ENCODE measurements at places on chromosomes 6 and 20.
A peak's percentile ranks its signal among the peaks of the same experiment; 100 is the strongest.

- peak; percentile 48 for DNase-seq
Observed at GRCh38 chr20:43755851-43756250, 29.0 kb upstream of the GTSF1L start.

- DNase-seq: no peak
Observed at GRCh38 chr20:61135968-61136367, 116.1 kb upstream of the CDH4 start.

DNA sequence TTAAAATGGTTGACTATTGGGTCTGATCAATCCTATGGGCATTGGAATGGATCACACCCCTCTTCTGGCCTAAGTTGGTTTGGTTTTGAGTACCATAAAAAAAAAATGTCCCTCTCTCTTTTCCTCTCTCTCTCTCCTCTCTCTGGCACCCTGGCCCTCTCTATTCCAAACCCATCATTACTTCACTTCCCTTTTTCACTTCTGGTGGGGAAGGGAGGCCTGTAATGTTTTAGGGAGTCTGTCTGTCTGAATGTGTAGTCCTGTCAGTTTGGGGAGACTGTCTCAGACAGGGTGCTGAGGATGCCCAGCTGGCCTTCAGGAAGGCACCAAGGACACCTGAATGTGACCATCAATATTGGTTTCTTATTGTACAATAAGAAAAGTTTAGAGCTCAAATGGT, 165.8 kb downstream of the CD24 start:
- DNase-seq: no peak

DNA sequence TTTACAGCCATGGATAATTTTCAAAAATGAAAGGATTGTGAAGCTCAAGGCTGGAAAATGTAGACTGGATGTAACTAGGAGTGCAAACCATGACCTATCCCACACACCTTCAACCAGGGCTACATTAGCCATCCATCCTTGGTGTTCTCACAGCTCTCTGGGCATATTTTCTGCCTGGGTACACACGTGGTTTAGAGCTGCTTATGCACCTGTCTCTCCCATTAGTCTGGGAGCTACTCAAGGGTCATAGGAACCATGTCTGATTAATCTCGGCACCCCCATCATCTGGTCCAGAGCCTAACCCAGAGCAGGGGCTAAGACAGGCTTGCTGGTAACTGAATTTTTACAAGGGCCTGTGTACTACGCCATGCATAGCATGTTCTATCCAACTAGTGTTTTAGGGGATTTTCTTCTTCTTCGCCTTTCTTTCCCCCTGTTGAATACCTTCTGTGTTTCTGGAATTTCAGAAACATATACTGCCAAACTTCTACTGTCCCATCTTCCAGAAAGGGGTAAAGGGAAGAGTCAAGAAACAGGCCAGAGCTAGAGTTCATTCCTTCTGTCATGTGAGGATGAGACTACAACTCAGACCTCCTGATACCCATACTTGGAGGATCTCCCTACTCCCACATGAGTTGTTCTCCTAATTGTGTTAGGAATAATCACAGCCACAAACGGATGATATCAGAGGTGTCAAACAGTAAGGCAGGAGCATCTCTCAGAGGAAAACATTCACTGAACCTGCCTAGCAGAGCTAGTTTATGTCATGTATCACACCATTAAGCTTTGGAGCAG, 25.4 kb upstream of the FAM83C start:
- no peak for DNase-seq

DNA sequence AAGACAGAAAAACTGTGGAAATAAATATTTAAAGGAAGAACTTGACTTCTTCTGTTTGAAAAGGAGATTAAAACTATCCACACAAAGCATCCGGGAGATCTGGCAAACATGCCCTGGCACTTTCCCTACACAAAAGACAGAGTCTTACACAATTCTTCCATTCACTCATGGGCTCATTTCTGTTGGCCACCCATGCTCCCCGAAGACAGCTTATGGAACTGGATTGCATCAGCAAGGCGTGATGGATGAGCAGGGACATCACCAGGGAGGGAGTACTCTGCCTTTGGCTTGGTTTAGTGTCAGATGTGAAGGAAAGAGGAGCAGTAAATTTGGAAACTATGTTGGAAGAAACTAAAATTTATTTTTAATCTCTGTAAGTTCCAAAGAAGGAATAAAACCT, 379.3 kb downstream of the CD109 start:
- DNase-seq: no peak

DNA sequence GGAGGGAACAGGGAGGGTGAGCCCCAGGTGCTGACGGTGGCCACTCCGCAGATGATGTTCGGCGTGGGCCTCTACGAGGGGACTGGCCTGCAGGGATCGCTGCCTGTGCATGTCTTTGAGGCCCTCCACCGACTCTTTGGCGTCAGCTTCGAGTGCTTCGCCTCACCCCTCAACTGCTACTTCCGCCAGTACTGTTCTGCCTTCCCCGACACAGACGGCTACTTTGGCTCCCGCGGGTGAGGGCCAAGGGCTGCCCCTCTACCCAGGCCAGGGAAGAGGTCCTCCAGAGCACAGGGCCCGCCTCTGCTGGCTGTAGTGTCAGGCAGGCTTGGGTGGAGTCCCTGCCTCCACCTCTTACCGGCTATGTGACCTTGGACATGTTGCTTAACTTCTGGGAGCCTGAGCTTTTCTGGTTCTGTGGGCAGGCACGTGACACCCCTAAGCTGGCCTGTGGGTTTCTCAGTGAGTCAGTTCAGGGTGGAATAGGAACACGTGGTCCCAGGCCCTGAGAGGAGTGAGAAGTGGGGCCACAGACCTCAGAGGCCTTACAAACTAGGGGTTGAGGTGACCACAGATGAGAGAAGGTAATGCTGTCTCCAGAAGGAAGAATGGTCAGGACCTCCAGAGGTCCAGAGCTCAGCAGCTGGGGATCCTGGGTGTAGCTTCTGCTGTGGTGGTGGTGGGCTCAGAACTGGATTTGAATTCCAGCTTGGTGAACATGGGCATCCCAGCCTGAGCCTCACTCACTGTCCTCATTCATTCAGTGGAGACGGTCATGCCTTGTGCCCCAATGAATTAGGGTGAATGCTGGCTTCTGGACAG, 11.9 kb downstream of the PCIF1 start:
- DNase-seq: no peak

- DNase-seq: no peak
Observed at GRCh38 chr6:118860880-118861279, 33.1 kb upstream of the ASF1A start.

GRCh38 chr20:9705722-9706476, 133.0 kb downstream of the PAK5 start:
- no peak for DNase-seq

GRCh38 chr6:43698584-43699349, 11.2 kb upstream of the MRPS18A start:
- DNase-seq: no peak

- no peak for DNase-seq
Observed at GRCh38 chr20:57001126-57001767, 265.2 kb downstream of the BMP7 start.

GRCh38 chr6:9801249-9801754, 613.6 kb downstream of the TFAP2A start:
- DNase-seq: no peak

DNA sequence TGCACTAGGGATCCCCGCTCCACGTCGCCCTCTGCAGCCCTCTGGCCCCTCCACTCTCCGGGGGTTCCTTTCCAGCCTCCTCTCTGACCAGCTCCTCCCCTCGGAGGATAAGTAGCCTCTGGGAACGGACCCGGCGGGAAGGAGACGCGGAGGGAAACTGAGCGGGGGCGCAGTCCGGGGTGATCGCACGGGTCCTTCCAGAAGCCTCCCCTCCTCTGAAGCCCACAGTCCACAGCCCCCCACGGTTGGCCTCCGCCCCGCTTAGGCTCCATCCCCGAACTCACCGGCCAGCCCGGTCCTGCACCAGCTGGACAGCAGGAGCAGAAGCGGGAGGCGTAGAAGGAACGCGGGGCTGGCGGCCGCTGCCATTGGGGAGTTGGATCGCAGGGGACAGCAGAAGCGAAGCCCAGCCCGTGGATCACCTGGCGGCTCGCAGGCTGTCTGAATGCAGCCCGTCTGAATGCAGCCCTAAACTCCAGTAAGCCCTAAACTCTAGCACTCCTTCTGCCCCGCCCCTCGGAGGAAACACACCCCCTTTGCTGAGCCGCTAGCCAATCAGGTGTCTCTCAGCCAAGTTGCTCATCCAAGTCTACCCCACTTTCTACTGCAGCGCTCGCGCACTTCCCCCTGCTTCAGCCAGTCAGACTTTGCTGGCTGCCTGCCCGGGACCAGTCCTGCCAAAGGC, at the start of gene RAET1G:
TSS of gene RAET1G (minus strand) at position 480 of the 685 bp plus-strand sequence. CDS start at position 369, 111 bp downstream.
- DNase-seq: peak; percentile 95

- peak; percentile 86 for DNase-seq
Observed at GRCh38 chr20:61437280-61438206, 185.5 kb downstream of the CDH4 start.

DNA sequence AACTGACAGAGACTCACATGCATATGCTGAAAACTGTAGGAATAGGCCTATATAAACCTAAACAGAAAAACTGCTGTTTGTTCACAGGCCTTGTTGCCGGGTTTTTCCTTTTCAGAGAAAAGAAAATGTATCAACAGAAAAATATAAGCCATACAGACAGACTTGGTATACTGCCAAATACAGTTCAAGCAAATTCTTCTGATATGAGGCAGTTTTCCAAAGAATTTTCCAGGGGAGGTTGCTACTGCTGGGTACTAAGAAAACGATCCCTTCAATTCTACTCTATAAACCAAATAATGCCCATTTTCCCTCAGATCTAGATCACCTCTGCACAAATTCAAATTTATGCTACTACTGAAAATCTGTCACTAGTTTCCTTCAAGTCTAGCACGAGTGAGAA, 59.4 kb downstream of the ME1 start:
- DNase-seq: peak; percentile 30

GRCh38 chr6:145783796-145784195, 30.8 kb downstream of the FBXO30 start:
- no peak for DNase-seq

DNA sequence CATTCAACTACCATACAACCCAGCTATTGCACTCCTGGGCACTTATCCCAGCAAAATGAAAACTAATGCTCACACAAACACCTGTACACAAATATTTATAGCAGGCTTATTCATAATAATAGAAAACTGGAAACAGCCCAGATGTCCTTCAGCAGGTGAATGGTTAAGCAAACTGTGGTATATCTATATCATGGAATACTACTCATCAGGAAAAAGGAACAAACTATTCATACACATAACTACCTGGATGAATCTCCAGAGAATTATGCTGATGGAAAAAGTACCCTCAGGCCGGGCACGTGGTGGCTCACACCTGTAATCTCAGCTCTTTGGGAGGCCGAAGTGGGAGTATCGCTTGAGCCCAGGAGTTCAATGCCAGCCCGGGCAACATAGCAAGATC, 3.8 kb upstream of the BLTP3A start:
- no peak for DNase-seq

- DNase-seq: no peak
Observed at GRCh38 chr6:49736017-49736508, 8.1 kb downstream of the CRISP3 start.

DNA sequence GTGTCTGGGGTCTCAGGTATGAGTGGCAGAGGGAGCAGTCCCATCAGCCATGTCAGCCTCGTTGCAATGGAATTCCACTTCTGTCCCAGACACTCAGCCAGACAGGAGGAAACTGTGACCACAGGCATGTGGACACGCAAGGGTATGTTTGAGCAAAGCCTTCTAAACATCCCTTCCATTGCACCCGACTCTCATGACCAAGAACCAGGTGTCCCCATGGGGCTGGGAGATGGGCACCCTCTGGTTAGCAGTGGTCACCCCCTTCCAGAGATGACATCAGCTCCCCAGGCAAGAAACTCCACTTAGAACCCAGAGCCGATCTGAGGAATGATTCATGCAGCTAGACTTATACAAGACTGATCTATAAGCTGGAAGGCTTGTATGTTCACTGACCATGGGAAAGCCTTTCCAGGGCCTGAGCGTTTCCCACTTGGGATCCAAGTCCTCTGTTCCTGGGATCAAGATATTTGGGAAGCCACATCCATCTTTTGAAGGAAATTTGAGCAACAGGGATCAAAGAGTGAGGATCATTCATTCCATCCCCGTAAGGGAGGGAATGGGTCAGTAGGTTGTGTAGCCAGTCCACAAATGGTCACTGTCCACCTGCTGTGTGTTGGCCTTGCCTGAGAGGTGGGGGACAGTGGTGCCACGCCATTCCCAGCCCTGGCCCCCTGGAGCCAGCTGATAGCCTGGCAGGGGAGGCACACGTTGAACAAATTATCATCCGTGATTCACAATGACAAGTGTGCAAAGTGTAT, 3.9 kb upstream of the MRGBP start:
- peak; percentile 73 for DNase-seq

DNA sequence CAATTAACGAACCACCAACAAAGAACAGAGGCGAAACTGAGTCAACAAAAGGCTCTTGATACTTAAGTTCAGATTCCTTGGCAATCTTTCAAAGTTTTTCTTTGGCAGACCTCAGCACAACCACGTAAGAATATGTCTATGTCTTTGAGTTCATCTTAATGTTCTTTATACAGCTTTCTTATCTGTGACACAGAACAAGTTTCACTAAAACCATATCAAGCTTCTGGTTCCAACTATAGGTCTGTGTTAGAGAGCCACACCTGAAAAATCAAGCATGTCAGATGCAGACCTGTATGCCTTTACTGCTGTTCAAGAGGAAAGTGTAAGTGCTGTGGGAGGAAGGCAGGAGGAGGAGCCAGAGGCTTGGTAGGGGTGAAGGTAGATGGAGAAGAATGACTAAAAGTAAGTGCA, 271.3 kb downstream of the KHDC1L start:
- DNase-seq: peak; percentile 41

DNA sequence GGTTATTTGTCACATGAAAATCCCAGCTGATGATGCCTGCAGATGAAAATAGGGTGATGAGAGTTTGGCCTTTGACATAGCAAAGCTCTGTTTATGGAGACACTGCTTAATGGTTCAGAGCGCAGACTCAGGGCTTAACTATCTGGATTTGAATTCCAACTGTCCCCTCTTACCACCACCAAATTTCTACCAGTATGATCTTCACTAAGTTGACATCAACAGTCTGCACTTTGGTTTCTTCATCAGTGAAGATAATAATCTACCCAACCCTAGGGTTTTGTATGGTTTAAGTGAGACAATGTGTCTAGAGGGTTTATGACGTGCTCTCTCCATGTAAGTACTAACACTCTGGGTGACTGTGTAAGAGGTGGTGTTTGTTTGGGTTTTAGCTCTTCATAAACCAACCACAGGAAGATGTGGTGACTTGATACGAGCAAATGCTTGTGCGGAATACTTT, 151.4 kb upstream of the TNFAIP3 start:
- DNase-seq: no peak

GRCh38 chr6:15796130-15796771, 133.4 kb upstream of the DTNBP1 start:
- DNase-seq: no peak

GRCh38 chr20:47191956-47192355, 164.5 kb downstream of the ZMYND8 start:
- DNase-seq: no peak

DNA sequence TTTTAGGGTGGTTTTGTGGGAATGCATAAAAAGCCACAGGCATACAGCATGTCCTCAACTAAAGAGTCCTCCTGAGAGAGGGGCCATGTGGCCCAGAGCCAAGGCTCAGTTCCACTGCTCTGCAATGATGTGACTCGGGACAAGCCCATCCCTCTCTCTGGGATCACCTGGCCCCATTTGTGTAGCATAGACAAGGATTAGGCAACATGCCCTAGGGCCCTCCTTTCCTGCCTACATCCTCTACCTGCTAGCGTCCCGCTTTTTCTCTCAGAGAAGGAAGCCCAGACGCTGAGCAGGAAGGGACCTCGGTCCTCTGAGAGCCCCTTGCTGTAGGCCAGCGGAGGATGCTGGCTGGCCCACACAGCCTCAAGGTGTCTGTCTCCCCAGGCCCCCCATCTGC, 8.8 kb downstream of the TGM2 start:
- no peak for DNase-seq

All from astrocyte of the hippocampus (primary cell).